ENCODE measurements at places on chromosomes 5 and 9.

DNA sequence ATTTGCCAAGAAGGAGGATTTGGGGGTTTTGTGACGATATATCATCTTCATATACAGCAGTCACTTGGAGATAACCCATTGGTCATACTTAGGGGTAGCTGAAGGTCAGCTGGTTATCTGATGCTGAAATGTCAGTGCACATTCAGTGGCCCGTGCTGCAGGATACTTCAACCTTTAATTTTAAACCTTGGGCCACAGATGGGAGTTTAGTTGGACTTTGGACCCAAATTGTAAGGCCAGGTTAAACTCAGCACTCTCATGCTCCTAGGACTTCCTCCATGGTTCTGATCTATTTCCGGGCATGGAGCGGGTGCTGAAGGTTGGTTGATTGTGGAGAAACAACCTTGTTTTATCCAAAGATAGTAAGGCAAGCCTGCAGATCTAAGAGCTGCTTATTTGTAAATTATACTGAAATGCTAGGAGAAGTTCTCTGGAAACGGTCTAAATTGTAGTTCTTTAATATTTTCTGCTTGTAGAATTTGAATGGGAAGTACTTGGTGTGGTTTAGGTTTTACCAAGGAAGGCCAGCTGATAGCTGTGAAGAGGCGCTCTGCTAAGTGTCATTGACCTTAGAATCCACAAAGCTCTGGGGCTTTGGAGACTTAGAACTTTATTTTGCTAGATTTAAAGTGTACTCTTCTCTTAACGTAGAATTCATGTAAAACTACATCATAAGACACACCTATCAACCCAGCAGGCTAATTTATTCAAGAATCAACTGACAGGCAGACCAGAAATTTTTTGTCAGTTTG lies 38.6 kb downstream of the SLC44A1 start:
- no peak for DNase-seq

DNA sequence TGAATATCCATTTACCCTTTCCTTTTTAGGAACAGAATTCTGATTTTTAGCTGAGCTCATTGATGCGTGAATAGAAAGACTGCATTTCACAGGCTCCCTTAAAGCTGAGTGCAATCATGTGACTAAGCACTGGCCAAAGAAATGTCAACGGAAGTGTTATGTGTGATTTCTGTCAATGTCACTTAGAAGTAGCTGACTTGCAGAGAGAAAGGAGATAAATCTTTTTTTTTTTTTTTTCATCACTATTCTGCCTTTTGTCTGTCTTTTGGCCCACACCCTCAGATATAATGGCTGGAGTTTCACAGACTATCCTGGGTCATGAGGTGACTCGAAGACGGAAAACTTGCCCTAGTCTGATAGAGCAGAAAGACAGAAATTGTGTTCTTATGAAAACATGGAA lies 39.3 kb upstream of the SLC27A6 start:
- DNase-seq = no peak

- peak; percentile 16 for DNase-seq
Observed at GRCh38 chr5:96816411-96816939, 8.7 kb upstream of the ERAP1 start.

- peak; percentile 12 for DNase-seq
Observed at GRCh38 chr9:119280740-119281485, 88.3 kb downstream of the BRINP1 start.

- no peak for DNase-seq
Observed at GRCh38 chr9:84394036-84394435, 53.5 kb upstream of the SLC28A3 start.

DNA sequence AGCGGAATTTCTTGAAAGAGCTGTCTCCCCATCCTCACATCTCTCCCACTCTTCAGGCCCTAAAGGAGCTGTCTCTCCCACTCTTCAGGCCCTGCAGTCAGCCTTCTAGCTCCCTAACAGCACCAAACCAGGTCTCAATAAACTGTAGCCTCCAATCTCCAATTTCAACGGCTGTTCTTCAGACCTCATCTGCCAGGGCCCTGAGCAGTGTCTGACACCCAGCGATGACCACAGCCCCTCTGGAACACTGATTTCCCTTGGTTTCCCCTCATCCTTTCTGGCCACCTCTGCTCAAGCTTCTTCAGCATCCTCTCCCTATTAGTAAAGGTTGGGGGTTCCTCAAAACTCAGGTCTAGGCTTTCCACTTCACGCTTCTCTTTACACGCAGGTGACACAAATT lies 1.6 kb upstream of the P4HA2 start:
- DNase-seq = no peak

- DNase-seq = no peak
Observed at GRCh38 chr5:122377026-122377425, 65.0 kb downstream of the SNCAIP start.

GRCh38 chr9:125826850-125827249 lies 79.7 kb downstream of the PBX3 start:
- DNase-seq = no peak

- DNase-seq = peak; percentile 90
Observed at GRCh38 chr5:65926276-65926783, at the start of gene ERBIN. Gene ERBIN, plus strand, starts transcription at chr5:65926575. Its CDS starts 66,144 bp downstream, at chr5:65992719.

- no peak for DNase-seq
Observed at GRCh38 chr5:137265457-137265856, 233.7 kb downstream of the SPOCK1 start.

- DNase-seq = no peak
Observed at GRCh38 chr9:124854822-124855221, 1.6 kb downstream of the WDR38 start.

- DNase-seq = no peak
Observed at GRCh38 chr5:163089926-163090325, 347.5 kb upstream of the CCNG1 start.

DNA sequence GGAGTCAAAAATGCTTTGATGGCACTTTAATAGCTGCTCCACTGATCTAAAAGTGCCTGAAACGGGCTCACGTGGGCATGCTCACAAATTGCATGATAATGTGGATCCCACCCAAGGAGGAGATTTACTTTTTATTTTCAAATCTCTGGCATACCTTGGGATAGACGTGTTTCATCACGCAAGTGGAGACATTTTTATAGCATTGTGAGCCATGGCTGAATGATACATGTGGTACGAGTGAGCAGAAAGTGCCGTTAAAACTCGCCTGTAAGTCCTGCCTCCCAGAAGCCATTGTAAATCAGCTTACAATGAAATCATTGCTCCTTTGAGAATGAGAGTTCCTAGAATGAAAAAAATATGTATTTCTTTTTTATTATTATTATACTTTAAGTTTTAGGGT lies 514.7 kb downstream of the MAT2B start:
- no peak for DNase-seq

- no peak for DNase-seq
Observed at GRCh38 chr9:69917743-69918142, 97.1 kb downstream of the CFAP95 start.

GRCh38 chr5:169880785-169881184 lies 99.5 kb downstream of the INSYN2B start:
- no peak for DNase-seq

DNA sequence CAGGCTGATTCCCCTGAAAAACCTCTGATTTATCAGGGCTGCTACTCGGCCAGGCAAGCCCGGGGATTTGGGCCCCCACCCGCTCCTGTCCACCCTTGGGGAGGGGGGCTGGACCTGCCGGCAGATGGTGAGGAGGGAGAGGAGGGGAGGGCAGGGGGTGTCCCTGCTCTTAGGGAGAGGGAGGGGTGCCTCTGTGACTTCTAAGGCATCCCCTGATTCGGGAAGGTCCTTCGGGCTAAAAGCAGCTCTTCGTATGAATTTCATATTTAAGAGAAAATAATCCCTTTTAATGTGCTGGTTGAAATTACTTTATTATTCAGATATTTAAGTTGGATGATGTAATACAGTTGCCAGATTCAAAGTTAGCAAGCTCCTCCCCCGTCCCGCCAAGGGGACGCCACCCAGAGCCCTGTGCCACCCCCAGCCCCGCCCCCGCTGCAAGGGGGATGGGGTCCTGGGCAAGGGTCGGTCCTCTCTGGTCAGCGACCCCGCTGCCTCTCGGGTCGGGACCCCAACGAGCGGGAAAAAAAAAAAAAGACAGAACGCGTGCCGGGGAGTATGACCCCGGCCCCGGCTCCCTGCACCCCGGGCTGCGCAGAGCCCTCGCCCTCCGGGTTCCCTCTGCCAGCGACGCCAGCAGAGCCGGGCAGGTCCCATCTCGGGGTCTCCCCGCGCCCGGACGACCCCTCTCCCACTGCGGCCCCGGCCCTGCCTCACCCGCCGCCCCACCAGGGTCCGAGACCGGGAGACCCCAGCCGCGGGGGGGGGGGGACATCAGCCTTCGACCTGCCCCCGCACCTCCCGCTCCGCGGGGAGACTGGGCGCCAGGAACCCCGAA lies 12.4 kb downstream of the LHX3 start:
- DNase-seq = no peak

GRCh38 chr5:111425205-111425604 lies 87.1 kb downstream of the STARD4 start:
- DNase-seq = no peak

DNA sequence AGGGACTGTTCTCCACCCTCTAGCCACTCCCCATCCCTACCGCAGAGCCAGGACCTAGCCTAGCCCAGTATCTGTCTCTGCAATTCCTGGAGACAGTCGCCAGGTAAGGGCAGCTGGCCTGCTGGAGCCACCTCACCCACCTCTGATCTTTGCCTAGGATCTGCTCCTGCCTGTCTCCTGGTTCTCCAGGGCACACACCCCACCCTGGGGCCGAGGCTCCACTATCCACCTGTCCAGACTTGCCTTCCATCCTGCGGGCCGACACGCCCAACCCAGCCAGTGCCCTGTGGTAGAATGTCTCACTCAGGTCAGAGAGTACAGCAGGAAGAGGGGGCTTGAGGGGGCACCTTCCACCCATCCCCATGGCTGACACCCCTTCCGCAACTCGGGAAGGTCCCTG lies 15.7 kb upstream of the AQP7 start:
- no peak for DNase-seq

DNA sequence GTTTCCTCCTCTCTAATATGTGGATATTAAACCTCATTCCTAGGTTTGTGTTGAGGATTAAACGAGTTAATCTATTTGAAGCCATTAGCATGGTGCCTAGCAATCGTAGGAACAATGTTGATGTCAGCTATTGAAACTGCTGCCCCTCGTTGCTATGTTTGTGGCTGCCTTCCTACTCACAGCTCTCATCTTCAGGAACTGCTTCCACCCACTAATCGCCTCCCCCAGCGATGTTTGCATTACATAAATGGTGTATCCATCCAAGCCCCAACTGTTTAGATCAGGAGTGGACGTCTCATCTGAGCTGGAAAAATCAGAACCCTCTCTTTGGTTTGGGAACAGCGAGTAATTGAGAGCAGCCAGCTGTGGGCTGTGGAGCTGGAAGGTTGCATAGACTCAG lies 416.6 kb downstream of the ARHGEF28 start:
- DNase-seq = no peak

GRCh38 chr9:6788162-6789016 lies 30.6 kb downstream of the KDM4C start:
- DNase-seq = peak; percentile 76

DNA sequence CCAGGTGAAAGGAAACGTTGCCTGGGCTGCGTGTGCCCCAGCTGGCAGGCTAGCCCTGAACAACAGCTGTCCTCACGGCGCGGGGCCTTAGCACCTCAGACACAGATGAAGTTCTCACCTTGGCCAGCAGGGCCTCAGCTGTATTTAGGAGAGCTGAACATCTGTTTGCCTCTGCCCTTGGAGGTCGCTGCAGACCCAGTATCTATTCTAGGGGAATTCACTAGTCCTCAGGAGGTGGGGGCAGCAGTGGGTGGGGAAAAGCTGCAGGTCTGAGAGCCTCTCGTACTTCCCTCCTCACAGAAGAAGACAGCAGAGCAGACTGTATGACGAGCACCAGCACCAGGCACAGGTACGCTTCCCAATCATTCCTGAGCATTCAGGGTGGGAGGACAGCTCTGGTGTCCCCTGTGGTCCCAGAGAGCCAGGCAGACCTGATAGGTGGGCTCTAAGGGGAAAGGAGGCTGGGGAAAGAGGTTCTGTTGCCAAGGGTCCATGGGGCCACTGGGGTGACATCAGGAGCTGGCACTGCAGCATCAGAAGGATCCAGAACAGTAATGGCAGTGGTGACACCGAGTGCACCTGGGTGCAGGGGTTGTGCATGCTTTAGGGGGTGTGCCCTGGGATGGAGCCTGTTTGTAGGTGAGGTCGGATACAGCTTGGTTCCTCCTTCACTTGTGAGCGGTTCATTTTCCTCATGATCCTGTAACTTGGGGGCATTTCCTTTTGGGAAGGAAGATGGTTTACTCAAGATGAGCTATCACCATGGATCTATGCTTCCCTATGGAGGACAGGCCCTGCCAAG lies 13.8 kb downstream of the CD74 start:
- DNase-seq = no peak

DNA sequence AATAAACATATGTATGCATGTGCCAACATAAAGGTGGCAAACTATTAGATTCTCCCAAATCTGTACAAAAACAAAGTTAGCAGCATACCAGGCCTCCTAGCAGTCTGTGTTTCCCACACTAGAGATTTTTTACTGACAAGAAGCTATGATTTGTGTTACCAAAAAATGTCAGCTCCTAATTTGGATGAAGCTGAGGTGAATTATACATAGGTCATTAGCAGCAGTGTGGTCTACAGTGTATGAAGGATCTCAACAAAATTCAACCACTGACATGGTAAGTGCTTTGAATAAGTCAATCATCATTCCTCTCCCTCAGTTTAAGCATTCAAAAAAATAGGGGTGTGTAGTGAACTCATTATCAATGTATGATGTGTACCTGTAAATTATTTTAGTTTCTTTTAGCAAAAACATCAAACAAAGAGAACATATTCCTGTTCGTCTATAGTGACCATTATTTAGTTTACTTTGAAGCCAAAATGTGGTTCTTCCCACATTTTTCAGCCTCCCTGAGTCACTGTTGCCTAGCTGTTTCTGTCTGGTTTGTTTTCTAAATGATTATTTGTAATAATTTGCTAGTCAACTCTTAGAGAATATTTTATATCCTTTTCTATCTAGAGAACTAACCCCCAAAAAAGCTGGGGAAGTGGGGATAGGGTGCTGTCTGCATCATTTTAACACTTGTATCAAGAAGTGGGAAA lies 52.1 kb upstream of the RGMB start:
- DNase-seq = no peak

GRCh38 chr9:84072621-84073180 lies 92.1 kb downstream of the RMI1 start:
- no peak for DNase-seq

DNA sequence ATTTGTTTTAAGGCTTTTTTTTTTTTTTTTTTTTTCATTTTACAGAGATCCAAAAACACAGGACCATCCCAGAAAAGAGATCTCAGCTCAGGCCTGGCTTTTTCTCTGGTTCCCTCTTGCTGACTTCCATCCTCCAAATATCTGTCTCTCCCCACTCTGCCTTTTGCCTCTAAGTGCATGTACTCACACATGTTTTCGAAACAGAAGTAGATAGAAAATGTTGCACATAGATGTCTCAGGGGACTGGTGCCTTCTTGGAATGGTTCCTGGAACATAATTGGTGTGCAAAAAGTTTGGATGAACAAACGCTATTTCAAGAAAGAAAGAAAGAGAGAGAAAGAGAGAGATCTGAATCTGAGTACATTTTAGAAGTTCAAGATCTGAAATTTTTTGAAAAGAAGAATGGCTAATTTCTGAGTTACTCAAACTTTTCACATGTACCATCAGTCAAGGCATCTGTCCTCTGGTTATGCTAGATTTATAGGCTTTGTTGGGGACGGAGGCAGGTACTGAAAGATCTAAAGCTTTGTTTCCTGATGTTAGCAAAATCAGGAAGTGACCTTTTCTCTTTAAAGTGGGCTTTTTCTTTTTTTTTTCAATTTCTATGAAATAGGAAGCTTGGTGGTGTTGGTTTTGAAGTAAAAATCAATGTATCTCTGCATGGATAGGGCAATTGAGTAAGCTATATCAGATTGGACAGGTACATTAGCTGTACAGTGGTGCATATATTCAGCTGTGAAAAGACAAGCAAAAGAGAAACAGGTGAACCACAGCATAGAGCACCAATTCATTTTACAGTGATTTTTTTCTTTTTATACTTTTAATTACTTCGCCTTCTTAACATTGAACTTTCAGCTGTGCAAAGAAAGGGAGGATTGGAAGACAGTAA lies 8.5 kb upstream of the TNFSF8 start:
- no peak for DNase-seq
